Esophagus squamous epithelium (tissue), 5 donors: ENCODE measurements at places on chromosomes 12 and 14. TPM values are rescaled to one million over a fixed set of nuclear protein-coding genes. Genes with fewer than 3 reads are reported as not detected.

Gene AQP6
- total RNA-seq, result not detected

DNA sequence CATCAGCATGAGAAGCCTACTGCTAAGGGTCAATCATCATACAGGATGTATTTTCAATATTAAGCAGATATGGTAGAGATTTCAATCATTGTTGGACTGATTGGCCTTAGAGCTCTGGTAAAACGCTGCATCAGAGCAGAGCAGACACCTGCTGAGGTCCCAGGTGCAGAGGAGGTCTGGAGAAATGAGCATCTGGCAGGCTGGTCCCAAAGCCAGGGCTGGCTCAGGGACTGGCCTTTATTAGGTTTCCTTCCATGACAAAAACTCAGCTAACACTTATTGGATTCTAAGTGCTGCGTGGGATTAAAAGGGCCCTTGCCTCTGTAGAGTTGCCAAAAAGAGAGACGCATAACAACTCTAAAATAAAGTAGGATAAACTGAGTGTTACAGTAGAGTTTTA is 29.7 kb downstream of the AKAP6 start:
- no peaks in the 10 kb centered on the region for H3K36me3 ChIP-seq
- H3K27ac ChIP-seq, result no peak overlapping the region
- H3K4me1 ChIP-seq, result no peaks in the 10 kb centered on the region
- no peak overlapping the region for H3K4me3 ChIP-seq
- no peak for DNase-seq

Gene DAO
- not detected for total RNA-seq

Gene PRB3
- total RNA-seq, result not detected

GRCh38 chr12:76866726-76867125 is 12.1 kb downstream of the CSRP2 start:
- H3K27me3 ChIP-seq, result no peaks in the 10 kb centered on the region
- H3K36me3 ChIP-seq, result no peaks in the 10 kb centered on the region
- no peak for DNase-seq
- H3K4me1 ChIP-seq, result peaks cover 8% of the 10 kb centered on the region

Gene FZD10
- total RNA-seq, result 7.3 TPM

Gene TCL1B
- total RNA-seq, result not detected

- H3K4me3 ChIP-seq, result no peak overlapping the region
- peaks cover 28% of the 10 kb centered on the region for H3K27me3 ChIP-seq
- H3K4me1 ChIP-seq, result no peaks in the 10 kb centered on the region
- no peak for DNase-seq
- H3K27ac ChIP-seq, result no peak overlapping the region
These were observed 325.7 kb downstream of the ADGRD1 start for GRCh38 chr12:131279281-131279921.

DNA sequence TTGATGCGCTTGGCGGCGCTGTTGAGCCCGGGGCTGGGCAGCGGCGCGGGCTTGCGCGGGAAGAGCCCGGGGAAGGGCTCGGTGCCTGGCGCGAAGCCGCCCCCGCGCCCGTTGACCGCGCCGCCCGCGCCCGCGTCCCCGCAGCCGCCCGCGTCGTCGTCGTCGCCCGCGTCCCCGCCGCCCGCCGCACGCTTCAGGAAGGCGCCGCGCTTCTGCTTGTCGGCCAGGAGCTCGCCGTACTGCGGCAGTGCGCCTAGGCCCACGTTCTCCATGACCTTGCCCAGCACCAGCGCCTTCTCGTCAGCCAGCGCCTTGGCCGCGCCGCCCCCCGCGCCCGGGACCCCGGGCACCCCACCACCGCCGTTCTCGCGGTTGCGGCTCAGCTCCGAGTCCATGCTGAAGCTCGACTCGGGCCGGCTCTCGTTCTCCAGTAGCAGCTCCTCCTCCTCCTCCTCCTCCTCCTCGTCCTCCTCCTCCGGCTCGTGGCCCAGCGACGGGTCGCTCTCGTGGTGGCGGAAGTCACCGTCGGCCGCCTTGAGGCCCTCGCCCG is 97.2 kb downstream of the BCL11B start:
- H3K4me1 ChIP-seq, result peaks cover 17% of the 10 kb centered on the region
- H3K27me3 ChIP-seq, result no peaks in the 10 kb centered on the region
- H3K36me3 ChIP-seq, result peaks cover 46% of the 10 kb centered on the region
- no peak overlapping the region for H3K27ac ChIP-seq

Gene CIROP
- total RNA-seq, result not detected

Gene TPPP2
- total RNA-seq, result not detected

GRCh38 chr12:45655743-45656142 is 73.8 kb upstream of the ARID2 start:
- DNase-seq, result no peak
- H3K27me3 ChIP-seq, result no peaks in the 10 kb centered on the region
- no peaks in the 10 kb centered on the region for H3K4me1 ChIP-seq
- H3K27ac ChIP-seq, result no peak overlapping the region
- no peaks in the 10 kb centered on the region for H3K36me3 ChIP-seq
- no peak overlapping the region for H3K4me3 ChIP-seq

Gene PROX2
- not detected for total RNA-seq

Gene PIP4P1
- 21.7 TPM for total RNA-seq

DNA sequence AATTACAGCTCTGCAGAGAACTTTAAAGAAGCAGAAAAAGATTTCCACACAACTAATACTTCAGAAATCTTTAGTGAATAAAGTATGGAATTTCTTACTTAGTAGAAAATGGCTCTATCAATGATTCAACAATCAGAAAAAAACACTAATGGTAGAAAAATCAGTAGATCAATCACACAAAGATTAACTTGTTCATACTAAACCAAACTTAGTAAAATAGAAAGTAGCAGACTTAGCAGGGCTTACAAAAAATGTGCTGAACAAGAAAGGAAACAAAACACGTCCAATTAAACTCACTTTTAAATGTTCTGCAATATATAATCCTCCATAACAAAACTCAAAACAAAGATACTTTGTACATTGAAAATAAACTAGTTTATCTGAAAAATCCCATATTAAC is 38.9 kb downstream of the CEP128 start:
- no peak overlapping the region for H3K4me3 ChIP-seq
- DNase-seq, result no peak
- H3K27ac ChIP-seq, result no peak overlapping the region
- H3K36me3 ChIP-seq, result no peaks in the 10 kb centered on the region
- H3K27me3 ChIP-seq, result no peaks in the 10 kb centered on the region
